ENCODE measurements at places on chromosomes 4 and X.
A peak's percentile ranks its signal among the peaks of the same experiment; 100 is the strongest.

GRCh38 chrX:68490644-68491043 lies 8.2 kb upstream of the YIPF6 start:
- no peak for DNase-seq

GRCh38 chrX:86295293-86295692 lies 147.0 kb downstream of the DACH2 start:
- DNase-seq = no peak

GRCh38 chrX:34586936-34587335 lies 70.1 kb downstream of the TMEM47 start:
- no peak for DNase-seq

DNA sequence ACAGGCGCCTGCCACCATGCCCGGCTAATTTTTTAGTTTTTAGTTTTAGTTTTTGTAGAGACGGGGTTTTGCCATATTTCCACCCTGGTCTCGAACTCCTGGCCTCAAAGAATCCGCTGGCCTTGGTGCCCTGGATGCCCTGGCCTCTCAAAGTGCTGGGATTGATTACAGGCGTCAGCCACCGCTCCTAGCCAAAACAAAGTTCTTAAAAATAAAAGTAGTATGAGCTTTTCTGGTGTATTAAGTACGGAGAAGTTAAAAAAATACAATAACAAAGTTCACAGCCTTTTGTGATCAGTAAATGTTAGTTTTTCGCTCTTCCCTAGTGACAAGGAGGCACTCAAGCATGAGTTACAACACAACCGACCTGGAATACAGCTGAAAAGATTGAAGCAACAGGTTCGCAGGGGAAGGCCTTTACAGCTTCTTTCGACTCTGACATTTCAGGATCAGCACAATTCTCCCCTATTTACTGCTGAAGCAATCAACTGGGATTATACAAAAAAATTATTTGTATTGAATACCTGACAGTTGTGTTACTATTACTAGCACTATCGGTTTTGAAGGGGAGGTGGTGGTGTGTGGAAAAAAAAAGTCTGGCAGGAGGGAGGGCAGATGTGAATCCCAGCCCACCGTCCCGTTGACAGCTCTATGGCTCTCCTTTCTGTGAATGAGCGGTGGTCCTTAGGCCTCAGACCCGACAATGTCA lies 893 bp upstream of the METAP1 start:
- no peak for DNase-seq

DNA sequence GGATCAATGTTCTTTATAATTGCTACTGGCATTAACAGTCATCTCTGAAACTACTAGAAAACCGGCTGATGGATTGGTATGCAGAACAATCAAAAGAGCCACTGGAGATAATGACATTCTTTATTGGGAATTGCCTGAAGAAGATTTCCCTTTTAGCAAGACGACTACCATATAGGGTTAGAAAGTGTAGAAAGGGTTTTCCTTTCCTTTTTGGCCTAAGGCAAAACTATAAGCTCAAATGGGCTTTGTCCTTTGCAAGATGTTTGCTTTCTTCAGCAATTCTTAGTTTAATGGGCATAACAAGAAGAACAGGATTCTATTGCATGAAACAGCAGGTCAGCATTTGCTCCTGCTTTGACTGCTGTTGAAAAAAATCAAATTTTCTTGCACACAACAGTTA lies 214.2 kb upstream of the PCDH10 start:
- DNase-seq = no peak

DNA sequence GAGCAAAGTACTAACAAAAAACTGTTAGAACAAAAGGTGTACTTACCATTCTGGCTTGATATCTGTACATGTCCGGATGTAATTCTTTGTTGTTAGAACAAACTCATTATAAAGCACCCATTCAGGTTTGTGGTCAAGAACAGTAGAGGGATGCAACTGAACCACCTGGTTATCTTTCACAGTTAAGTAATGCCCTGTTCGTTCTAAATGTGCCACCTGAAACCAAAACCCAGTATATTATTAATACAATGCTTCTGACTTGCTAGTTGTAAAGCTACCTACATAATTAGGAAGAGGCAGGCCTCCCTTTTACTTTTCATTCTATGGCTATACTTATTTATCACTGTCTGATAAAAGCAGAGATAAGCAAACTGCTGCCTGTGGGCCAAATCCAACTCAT lies 54.8 kb downstream of the DHX15 start:
- DNase-seq = no peak

GRCh38 chrX:147738265-147738664 lies 173.5 kb upstream of the FMR1 start:
- no peak for DNase-seq

GRCh38 chr4:139419388-139419914 lies 34.5 kb upstream of the RAB33B start:
- DNase-seq = peak; percentile 84

- no peak for DNase-seq
Observed at GRCh38 chr4:145497199-145498149, 15.8 kb downstream of the SMAD1 start.

DNA sequence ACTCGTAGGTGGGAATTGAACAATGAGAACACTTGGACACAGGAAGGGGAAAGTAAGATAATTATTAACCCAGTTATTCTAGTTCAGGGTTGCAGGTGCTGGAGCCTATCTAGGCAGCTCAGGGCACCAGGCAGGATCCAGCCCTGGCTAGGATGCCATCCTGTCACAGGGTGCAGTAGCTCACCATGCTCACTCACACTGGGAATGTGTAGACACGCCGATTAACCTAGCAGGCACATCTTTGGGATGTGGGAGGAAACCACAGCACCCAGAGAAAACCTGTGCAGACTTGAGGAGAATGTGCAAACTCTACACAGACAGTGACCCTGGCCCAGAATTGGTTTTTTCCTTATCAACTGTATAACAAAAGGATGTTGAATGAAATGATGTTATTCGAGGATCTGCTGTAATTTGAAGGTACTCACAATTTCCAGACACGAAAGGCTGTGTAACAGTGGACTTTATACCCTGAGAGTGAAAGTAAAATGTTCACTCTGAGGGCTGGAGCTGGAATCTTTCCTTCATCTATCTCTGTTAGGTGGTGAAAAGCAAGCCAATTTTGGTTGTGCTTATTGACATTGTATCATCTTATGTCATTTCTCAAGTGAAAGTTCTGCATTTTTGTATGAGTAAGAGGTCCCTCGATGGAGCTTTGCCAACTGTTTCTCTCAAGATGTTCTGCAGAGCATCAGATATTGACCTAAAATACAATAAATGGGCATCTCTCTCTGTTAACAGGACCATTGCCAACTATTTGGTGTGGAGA lies 78.8 kb downstream of the PHEX start:
- DNase-seq = no peak

- DNase-seq = no peak
Observed at GRCh38 chrX:131747173-131747572, 203.3 kb downstream of the OR13H1 start.

- no peak for DNase-seq
Observed at GRCh38 chr4:8728536-8729407, 136.2 kb downstream of the CPZ start.

- no peak for DNase-seq
Observed at GRCh38 chrX:111133389-111133788, 37.4 kb downstream of the PAK3 start.

DNA sequence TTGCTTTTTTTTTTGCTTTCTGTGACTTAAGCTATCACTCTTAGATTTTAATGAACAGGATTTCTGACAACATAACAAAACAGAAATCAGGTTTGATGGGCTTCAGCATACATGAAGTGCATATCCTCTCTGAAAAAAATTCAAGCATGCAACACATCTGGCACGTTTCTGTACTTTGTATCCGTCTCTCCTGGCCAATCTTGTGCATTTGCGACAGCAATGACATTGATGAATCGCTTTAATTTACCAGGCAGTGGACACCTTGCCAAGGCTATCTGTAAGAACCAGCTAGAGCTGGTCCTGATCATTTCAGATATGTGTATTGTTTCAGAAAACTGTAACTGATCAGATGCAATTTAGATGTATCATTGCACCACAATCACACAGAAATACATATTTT lies 93.3 kb downstream of the CCSER1 start:
- no peak for DNase-seq

DNA sequence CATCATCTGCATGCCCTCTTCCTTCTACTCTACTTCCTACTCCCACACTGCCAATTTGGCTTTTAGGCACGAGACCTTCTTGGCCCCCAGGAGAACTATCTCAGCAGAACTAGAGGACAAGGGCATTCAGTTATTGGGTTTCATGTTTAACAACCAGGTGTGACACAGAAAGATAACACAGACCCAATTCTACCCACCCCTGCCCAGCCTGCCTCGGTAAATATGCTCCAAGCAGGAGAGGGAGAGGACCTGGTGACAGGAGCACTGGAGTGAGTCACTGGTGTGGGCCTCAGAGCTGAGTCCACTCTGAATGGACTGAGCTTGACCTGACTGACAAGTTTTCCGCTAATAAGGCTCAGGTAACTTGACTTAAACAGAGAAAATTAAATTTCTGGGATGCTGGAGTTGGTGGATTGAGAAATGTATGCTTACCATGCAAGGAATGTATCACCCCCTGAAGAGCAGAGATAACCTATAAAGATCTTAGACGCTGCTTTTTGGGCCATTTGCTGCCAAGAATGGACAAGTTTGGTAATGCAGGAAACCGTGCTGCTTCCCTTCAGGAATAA lies 52.5 kb downstream of the CASP3 start:
- DNase-seq = no peak

GRCh38 chrX:24026432-24026831 lies 554 bp downstream of the KLHL15 start:
- no peak for DNase-seq

- DNase-seq = no peak
Observed at GRCh38 chrX:103831803-103832544, at the start of gene RAB9B. RAB9B (minus strand) TSS chrX:103832257; CDS start chrX:103825784, 6,473 bp downstream.

DNA sequence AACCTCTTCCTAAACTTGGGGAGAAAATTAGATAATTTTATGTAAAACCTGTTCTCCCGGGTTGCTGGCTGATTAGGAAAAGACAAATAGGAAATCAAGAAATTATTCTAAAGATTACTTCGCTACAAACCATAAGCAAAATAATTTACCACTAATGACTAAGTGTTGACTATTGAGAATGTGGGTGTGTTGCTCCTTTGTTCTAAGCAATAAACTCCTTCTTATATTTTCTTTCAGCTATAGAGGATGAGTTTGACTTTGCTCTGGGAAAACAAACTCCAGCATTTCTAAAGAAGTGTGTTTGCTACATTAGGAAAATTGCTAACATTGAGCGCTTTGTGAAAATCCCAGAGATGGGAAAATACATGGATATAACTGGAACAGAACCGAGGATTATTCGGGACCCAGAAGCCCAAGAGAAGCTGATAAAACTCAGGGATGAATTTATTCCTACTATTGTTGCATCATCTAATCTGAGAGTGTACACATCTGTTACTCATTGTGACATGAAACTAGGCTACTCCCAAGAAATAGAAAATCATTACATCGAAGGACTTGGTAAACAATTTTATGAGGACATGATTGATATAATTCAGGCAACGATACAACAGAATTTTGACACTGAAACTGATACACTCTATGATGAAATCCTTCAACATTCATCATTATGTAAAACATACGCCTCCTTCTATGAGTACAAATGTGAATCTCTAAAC lies 194.2 kb downstream of the NWD2 start:
- no peak for DNase-seq

GRCh38 chr4:102780476-102781144 lies 19.8 kb upstream of the MANBA start:
- peak; percentile 66 for DNase-seq

DNA sequence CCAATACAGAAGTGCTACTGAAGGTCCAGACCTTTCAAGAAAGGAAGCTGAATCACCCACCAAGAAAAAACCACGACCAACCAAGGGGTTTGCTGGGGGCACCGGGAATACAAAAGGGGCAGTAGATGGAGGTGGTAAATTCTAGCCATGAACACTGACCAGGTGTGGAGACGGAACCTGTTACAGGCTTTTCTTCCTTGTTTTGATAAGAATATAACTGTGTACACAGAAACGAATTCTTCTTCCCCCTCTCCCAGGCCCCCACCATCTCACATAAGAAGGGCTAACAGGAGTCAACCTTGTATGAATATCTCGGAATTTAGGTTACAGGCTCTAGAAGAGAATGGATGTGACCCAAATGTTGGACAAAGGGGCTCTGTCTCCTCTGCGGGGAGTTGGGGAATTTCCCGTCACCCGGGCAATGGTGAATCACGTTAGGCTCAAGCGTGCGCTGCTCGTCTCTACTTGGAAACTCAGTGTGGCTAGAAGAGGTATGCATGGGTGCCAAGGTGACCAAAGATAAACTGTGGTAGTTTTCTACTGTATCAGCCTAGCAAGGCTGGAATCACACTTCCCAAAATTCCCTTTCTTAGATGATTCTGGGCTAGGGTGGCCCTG lies 87.0 kb downstream of the AFAP1 start:
- DNase-seq = no peak

- no peak for DNase-seq
Observed at GRCh38 chrX:69260169-69260568, 94.9 kb upstream of the PJA1 start.

DNA sequence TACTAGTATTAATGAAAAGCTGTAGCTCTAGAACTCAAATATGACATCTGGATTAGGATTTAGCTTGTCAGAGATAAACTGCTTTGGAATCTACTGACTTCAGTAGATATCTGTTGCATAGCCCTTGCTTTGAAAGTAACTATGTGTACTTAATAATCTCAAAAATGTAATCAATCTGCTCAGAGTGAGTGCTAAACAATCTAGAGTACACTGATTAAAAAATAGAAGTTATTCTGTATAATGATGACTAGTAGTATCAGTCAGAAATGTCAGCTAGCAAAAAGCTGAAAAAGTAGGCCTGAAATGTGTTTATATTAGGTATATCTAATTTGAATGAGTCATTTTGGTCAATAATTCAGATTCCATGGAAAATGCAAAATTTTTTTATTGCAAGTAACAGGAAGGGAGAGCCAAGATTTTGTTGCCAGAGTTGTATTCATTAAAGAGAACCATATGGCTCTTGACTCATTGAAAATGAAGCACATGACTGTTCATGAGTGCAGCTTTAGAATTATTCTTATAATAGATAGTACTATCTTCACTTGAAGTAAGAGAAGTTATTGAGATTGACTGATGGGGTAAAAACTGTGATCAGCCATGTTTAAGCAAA lies 20.0 kb downstream of the CLCN3 start:
- DNase-seq = no peak

DNA sequence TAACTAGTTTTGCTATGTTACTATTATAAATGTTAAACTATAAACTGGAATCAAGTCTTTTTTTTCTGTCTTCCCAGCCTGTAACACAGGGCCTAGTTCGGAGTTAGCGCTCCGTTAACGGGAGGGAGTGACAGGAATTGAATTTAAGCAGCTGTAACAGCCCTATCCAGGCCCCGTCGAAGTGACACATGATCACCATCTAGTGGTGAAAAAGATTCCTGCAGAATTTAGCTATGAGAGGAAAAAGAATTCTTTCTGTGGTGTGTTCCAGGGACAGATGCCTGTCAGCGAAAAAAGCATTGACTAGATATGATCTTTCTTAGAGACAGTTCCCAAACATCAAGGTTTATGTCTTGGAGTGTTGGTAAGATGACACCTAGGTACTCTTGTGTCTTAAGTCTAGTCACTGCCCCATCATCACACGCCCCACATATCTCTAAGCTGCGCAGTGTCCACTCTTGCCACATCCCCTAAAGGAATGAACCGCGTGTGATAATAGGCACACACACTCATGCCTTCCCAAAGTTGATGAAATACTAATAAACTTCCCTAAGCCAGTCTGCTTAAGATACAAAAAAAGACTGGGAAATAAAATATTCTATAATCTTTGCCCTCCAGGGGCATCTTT lies 2.1 kb downstream of the GAB3 start:
- no peak for DNase-seq

Data from keratinocyte (primary cell).